ENCODE measurements at places on chromosomes 4 and X.

- no peak for DNase-seq
These were observed 194.3 kb upstream of the CT83 start for GRCh38 chrX:116657071-116657470.

DNA sequence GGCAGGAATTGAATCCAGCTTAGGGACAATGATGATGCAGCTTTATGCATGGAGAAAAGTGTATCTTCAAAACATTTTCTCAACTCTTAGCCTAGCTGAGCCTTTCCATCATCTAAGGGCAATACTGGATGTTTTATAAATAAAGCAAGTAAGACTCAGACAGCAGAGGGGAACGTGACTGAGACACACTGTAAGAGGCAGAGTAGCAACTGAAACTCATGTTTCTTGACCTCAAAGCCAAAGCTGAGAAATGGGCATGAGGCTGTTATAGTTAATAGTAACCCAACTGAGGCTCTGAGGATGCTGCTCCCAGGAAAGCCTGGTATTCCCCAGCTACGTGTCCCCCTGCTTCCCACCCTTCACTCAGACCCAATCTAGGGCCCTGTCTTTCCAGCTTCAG lies 44.6 kb downstream of the ARHGEF9 start:
- no peak for DNase-seq

- DNase-seq = peak; percentile 94
These were observed 51.0 kb downstream of the GUCY1B1 start for GRCh38 chr4:155809835-155810234.

GRCh38 chr4:122895336-122895995 lies 26.9 kb downstream of the NUDT6 start:
- DNase-seq = no peak

DNA sequence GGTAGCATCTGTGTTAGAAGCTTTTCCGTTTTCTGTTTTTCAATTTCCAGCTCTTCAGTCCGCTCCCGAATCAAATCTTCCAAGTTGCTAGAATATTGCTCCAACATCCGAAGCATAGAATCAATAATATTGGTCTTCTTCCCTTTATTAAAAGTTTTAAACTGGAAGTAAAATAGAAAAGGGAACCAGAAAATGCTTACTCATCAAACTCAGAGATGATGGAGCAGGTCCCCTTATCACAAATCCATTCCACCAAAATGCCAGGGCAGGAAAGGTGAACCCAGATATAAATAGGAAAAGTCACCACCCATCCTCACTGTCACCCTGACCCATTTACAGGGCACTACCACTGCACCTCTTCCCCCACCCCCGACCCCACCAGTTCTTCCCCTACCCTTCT lies 89.0 kb downstream of the GUCY2F start:
- no peak for DNase-seq

DNA sequence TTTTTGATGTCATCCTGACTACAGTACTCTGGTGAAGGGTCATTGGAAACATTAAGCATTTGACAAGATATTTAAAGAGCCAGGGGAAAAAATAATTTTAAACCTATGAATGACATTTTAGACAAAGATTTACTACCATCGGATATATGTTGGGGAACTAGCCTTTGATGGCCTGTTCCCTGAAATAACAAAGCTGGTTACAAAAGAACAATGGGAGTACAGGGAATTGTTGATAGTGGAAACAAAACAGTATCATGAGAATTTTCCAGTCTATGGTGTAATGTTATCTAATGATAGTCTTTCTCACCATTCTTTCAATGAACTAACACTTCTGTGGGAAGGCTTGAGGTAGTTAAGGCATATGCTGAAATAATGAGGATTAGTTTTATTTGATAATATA lies 125.9 kb upstream of the KLHL4 start:
- peak; percentile 27 for DNase-seq

GRCh38 chr4:105208561-105208960 lies 61.9 kb downstream of the TET2 start:
- DNase-seq = no peak

Measured in fibroblast of pulmonary artery (primary cell).